ENCODE measurements at places on chromosomes 12 and 14.

DNA sequence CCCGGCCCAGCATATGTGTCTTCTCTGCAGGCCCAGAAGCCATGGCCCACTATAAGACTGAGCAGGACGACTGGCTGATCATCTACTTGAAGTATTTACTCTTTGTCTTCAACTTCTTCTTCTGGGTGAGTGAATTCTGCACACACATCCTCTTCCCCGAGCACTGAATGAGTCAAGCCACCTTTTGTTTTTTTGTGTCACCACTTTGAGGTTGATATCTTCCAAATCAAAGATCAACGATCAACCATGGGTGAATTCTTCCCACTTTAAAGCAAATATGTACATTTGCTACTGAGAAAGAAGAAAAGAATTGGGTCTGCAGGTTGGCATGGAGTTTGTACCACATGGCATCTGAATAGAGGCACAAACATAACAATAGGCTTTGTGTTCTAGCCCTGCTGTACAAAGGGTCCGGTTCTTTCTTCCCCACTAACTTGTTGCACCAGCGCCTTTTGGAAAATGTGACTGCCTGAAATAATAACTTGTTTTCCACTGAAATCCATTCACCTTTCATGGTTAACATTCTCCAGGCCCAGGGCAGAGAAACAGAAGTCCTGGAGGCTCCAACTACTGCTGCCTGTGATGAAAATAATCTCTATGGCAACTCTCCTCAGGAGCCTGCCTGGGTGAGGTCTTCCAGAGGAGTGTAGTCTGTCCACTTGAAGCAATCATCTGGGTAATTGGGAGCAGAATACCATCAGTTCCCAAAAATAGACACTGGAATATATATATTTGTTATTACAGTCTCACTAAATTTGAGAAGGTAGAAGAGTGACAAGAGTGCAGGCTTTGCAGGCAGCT, 27.6 kb downstream of the TSPAN11 start:
- DNase-seq: no peak

DNA sequence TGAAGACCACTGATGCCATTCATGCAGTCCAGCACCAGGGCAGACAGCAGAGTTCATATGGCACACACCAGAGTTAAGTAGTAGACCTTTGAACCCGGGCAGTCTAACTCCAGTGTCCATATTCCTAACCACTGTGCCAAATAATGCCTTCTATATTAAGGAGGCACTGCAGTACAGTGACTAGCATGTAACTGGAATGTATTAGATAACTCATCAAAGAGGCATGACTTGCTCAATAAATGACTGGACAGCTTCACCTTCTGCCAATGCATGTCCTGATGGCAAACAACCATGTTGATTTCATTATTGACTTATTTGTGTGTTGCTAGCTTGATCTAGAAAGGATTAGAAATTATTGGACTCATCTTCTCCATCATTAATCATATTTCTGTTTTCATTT, 40.2 kb downstream of the DACT1 start:
- DNase-seq: no peak

DNA sequence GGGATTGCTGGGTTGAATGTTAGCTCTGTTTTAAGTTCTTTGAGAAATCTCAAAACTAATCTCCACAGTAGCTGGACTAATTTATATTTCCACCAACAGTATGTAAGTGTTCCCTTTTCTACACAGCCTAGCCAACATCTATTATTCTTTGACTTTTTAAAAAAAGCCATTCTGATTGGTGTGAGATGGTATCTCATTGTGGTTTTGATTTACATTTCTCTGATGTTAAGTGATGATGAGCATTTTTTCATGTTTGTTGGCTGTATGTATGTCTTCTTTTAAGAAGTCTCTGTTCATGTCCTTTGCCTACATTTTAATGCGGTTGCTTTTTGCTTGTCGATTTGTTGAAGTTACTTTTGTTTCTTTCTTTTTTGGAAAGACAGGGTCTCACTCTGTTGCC, 301.1 kb upstream of the OR4E1 start:
- no peak for DNase-seq

GRCh38 chr14:104084251-104085002, 1.1 kb upstream of the ASPG start:
- no peak for DNase-seq

DNA sequence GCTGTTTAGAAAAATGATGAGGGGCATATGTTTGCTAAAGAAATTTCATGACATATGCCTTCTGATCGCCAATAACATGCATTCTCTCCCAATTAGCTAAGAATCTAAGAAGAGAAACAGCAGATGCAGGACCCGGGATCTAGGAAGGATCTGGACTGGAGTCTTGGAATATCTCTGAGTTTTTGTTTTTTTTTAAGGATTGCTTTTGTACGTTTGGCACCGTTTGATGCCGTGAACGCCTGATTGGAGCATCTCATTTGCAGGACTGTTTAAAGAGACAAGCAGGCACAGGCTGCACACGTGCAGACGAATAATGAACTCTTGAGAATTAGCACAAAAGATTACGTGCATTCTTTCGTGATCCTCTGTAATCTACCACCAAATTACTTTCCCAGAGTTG, 13.6 kb downstream of the EML1 start:
- no peak for DNase-seq

GRCh38 chr12:92442782-92443181, 260.0 kb upstream of the PLEKHG7 start:
- DNase-seq: no peak

DNA sequence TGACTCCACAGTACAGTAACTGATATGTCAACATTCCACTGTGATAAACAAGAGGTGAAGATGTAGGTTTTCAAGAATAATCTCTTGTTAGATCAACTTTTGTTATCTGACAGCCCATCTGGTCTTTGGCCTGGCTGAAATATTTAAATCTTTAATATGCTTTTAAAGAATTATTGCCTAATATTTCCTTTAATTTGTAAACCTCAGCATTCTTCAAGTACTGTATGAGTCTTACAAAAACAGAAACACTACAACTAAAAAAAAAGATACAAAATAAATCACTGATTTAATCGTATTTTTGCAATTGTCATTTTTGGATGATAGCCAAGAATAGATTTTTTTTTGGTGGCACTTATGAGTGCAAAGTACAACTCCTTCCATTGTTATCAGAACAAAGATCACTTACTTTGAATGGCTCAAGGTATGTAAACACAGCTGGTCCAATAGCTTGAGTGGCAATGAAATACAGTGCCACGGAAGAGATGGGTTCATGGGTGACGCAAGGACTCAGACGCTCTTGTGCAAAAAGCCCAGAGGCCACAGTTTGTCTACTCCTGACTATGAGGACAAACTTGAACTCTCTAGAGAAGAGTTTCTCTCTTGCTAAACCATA, 109.5 kb downstream of the PAX9 start:
- DNase-seq: no peak

GRCh38 chr12:68190301-68190700, 30.8 kb upstream of the IFNG start:
- DNase-seq: no peak

DNA sequence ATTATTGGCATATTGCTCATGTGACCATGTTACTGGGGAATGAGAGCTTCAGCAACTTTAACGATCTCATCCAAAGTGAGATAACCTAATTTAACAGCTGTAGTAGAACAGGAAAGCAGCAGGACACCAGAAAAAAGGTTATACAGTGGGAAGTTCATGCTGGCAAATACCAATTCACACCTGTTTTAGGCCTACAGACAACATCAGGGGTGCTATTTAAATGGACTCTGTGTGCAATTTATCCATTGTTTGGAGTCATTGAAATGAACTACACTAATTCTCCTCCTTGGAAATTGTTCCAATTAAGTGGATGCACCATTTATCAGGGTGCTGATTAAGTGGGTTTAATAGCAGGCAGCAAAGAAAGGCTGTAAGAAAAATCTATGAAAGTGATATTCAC, 424.4 kb upstream of the LMO3 start:
- DNase-seq: no peak

GRCh38 chr14:60878536-60878935, 102.3 kb downstream of the TRMT5 start:
- no peak for DNase-seq

DNA sequence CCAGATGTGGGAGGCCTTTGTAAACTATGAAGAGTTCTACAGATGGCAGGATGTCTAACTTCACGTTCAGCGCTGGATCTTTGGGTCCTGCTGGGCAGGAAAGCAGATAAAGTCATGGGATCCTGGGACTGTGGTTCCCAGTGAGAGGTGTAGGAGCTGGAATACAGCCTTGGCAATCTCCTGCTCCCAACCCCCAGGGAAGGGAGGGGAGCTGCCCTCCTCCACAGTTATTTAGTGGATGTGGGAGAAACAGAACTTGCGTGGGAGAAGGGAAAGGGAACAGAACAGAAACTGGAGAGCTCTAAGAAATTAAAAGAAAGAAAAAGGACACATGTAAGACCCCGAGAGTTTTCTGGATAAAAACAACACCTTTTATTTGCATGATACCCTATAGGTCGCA, 37.0 kb downstream of the NUAK1 start:
- no peak for DNase-seq

DNA sequence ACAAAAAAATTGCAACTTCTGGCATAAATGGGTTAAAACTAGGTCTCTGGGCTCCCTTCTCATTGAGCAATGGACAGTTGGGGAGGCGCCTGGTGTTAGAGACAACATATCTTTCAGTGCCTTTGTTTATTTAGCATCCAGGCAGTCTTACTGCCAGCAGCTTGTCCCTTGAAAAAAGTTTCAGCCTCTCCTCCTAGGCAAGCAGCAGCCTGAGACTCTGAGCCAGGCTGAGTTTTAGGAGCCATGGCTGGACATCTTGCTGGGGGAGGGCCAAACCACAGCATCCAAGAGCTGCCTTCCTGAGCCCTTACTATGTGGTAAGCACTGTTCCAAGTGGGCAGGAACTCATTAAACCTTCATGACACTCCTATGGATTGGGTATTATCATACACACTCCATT, 10.1 kb upstream of the JDP2 start:
- no peak for DNase-seq

- DNase-seq: no peak
These were observed 5.5 kb upstream of the GPR68 start for GRCh38 chr14:91249841-91250616.

GRCh38 chr14:88463318-88463717, 77.9 kb downstream of the SPATA7 start:
- DNase-seq: no peak

GRCh38 chr12:103729499-103729898, 111.5 kb downstream of the NT5DC3 start:
- no peak for DNase-seq

GRCh38 chr14:31921721-31922120, 155.4 kb upstream of the ARHGAP5 start:
- DNase-seq: no peak

DNA sequence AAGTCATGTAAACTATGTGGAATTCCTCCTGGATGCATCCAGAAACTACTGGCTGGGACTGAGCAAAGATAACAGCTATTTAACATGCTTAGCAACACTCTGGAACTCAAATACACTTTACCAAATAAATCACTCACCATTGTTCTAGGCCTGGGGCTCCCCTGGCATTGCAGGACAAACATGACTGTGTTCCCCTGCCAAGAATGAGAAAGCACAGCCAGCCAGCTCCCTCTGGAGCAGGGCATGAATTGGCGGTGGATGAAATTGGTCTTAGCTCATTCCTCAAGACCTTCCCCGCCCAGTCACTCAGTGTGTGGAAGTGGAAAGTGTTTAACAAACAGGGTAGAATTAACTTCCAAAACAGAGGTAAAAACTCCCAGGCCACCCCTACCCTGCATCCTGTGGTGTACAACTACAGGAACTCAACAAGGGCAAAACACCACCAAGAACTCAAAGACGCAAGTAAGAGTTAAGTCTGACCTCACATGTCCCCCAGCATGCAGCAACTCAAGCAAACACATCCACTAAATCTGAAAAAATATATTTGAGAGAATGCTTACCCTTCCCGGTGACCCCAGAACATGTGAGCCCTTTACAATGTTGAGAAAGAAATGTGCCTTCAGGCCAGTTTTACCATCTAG, 58.4 kb upstream of the BDKRB2 start:
- DNase-seq: no peak
